Activated CD4-positive, alpha-beta T cell treated with anti-CD3 and anti-CD28 coated beads, Interleukin-2, amount 50 U/mL, for 16 hours (primary cell): ENCODE measurements at places on chromosomes 1 and 21.

GRCh38 chr1:81225789-81226602 lies 574.7 kb upstream of the ADGRL2 start:
- DNase-seq = no peak

GRCh38 chr1:232728507-232729263 lies 76.5 kb upstream of the MAP10 start:
- DNase-seq = no peak

- DNase-seq = no peak
Measured at GRCh38 chr1:9690440-9691107, 39.0 kb downstream of the PIK3CD start.

DNA sequence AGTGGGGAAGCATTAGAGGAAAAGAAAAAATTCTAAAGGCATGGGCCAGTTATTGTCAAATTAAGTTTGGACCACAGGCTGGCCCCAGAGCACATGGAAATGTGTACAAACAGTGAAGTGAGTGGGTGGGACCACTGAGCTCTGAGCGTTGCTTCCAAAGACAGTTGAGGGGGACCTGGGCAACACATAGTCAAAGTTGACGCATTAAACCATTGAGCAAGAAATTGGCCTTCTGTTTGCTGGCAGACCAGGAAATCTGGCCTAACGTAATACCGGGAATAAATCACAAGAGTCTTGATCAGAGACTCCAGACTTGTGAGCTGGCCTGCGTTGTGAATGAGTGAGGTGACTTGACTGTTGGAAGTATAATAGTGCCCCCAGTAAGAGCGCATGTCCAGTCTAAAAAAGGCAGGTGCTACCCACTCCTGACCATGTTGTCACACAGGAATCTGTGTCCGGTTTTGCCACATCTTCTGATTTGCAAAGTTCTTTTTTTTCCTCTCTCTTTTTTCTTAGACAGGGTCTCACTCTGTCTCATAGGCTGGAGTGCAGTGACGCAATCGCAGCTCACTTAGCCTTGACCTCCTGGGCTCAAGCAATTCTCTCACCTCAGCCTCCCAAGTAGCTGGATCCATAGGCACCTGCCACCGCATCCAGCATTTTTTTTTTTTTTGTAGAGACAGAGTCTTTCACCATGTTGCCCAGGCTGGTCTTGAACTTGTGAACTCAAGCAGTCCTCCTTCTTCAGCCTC lies 10.7 kb downstream of the EPHB2 start:
- no peak for DNase-seq

- no peak for DNase-seq
Measured at GRCh38 chr21:45972353-45972715, 9.2 kb upstream of the COL6A1 start.

DNA sequence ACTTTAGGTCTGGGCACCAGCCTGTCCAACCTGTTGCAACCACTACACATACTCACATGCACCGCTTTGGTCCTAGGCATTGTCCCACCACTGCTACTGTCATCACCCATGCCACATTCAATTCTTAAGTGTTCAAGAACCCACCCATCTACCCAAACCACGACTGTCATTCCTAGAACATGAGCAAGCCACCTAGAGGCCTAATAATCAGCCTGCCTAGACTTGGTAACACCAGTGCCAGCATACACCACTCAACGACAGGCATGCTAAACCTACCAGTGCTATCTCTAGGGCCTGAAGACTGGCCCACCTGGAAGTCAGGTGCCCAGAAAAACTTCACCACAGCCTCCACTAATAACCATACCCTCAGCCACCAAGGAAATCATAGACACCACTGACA lies 532.8 kb upstream of the DEPDC1 start:
- no peak for DNase-seq

DNA sequence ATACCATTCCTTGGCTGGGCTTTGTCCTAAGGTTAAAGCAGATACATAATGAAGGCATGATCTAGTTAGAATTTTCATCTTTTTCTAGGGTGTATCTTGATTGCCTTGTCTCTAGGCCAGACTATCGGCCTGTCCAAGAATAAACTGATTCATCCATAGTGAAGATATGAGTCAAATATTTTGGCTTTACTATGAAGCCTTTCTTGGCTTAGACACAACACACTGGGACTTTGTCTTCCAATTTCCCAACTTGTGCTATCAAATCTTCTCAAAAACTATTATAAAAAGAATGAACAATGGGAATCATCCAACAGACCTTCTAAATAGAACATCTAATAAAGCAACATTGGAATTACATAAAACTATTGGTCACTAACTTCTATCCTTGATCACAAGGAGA lies 64.8 kb downstream of the WARS2 start:
- DNase-seq = no peak

DNA sequence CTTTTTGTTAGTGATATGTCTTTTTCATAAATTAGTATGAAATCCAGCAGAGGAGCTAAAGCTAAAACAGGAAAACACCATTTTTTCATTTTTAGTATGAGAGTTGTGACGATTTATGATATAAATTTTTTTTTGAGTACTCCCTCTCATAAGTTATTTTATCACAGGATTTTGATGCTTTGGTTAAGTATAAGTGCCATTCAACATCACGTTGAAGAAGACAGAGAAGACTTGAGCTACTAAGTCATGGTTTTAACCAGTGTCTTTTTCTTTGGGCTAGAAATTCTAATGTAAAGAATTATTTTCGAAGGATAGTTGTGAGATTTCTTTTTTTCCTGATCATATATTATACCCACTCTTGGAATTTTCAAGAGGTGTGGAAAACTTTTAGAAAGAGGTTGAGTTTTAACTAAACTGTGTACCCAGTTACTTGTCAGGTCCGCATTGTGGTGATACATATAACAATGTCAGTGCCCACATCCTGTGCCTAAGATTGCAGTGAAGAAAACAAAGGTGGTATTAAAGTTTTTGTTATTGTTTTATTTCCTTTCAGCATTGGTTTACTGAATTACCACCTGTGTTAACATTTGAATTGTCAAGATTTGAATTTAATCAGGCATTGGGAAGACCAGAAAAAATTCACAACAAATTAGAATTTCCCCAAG lies 93.8 kb downstream of the USP25 start:
- peak; percentile 8 for DNase-seq

- no peak for DNase-seq
Measured at GRCh38 chr1:246843876-246844275, 87.9 kb downstream of the AHCTF1 start.

DNA sequence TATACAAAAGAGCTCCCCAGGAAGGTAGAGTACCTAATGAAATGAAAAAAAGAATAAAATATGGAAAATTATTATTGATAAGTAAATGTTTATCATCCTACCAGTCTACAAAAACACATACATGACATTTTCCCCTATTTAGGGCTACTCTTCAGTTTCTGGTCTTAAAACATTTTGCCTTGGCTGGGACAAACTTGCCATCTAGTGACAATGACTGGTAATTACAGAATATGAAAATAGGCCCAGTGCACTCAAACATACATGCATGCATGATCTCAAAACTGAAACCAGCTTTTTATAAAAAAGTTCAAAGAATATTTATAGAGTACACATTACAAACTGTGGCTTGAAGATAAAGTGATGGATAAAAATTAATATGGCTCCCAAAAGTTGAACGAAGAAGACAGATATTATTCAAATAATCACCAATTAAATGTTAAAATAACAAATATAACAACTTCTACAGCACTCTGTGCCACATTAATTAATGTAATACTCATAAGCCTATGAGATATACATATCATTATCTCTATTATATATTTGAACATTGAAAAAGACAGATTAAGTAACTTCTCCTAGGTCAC lies 10.5 kb upstream of the RNPC3 start:
- DNase-seq = peak; percentile 50

GRCh38 chr1:232038706-232039677 lies 412.4 kb downstream of the DISC1 start:
- peak; percentile 6 for DNase-seq

DNA sequence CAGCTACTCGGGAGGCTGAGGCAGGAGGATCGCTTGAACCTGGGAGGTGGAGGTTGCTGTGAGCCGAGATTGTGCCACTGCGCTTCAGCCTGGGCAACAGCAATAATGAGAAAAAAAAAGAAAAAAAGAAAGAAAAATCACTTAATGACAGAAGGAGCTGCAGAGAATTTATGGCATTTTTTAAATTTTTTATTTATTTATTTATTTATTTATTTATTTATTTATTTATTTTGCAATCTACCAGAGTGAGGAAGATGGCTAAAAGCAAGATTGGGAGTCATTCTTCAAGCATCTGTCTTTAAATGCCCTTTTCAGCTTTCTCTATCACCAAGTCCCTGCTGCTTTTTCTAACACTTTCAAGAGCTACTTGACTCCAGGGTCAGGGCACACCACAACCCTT lies 91.7 kb downstream of the WDR4 start:
- DNase-seq = no peak

- no peak for DNase-seq
Measured at GRCh38 chr1:34758751-34759150, 789 bp upstream of the GJB4 start.

- DNase-seq = no peak
Measured at GRCh38 chr1:184417916-184418315, 31.1 kb downstream of the C1orf21 start.

- DNase-seq = no peak
Measured at GRCh38 chr1:53069663-53070327, 7.8 kb downstream of the PODN start.

- no peak for DNase-seq
Measured at GRCh38 chr1:25096307-25097150, 135.8 kb downstream of the SYF2 start.

DNA sequence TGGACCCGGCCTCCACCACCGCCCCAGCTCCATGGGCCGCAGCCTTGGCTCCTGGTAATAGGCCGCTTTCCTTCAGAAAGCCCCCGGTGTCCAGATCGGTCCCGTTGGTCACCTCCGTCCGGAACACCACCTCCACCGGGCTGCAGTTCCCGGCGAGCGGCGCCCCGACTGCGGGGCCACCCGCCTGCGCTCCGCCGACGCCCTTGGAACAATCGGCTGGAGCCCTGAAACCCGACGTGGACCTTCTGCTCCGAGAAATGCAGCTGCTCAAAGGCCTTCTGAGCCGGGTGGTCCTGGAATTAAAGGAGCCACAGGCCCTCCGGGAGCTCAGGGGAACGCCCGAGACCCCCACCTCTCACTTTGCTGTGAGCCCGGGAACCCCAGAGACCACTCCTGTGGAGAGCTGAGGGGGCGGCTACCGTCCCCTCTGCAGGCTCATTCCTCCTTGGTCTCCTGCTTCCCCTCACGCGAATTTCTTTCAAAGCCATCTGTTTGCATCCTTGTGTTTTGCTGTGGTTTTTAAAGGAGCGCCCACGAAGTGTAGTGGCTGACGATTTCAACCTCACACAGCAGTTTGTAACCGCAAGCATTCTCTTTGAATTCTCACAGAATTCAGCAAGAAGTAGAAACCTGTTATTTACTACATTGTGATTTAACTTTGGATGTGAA lies 6.0 kb downstream of the FCRLB start:
- DNase-seq = peak; percentile 70

DNA sequence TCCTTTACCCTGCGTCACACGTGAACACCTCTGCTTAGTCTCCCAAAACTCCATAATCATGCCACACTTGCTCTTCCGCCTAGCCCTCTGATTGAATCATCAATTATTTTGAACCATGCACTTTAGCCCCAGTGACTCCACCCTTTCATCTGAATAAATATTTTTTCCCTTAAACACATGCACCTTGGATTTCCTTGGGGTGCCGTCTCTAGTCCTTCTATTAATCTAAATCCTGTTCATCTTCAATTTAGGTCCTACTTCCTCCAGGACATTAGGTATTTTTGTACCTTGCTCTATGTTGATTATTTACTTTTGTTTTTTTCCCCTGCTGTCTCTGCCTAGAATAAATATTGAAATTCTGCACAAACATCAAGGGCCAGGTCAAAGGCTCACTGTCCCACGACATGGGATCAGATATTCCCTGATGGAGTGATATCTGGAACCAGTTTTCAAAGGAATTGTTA lies 9.8 kb upstream of the CYP2J2 start:
- DNase-seq = no peak

GRCh38 chr1:110160538-110161100 lies 10.3 kb downstream of the SLC6A17 start:
- DNase-seq = no peak

GRCh38 chr1:233598891-233599541 lies 14.9 kb upstream of the KCNK1 start:
- DNase-seq = peak; percentile 88

DNA sequence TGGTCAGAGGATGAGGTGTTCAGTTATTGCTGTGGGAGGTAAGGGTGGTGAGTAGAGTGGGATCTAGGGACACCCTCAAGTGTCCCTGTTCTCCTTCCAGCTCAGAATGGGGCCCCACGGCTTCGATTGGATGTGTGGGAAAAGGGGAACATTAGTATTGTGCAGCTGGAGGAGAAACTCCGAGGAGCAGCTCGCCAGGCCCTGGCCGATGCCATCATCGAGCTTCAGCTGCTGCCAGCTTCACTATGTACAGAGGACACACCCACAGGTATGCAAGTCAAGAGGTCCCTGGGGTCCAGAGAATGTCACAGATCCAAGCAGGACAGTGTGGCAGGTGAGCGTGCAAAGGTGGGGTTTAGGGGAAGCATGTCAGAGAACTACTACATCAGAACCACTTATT lies 13.9 kb downstream of the HYI start:
- no peak for DNase-seq

DNA sequence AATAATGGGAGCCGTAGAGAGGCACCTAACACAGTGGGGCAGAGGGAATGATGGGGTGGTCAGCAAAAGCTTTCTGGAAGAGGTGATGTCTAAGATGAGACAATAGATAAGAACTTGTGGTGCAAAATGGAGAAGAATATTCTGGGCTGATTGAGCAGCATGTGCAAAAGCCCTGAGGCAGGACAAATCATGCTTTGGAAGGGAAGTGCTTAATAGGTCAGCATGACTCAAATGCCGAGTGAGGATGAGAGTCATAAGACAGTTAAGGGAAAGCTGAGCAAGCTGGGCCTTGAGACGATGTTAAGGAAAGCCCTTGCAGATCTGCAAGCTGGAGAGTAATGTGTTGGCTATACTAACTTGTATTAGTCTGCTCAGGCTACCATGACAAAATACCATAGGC lies 37.3 kb upstream of the ASB17 start:
- DNase-seq = no peak

DNA sequence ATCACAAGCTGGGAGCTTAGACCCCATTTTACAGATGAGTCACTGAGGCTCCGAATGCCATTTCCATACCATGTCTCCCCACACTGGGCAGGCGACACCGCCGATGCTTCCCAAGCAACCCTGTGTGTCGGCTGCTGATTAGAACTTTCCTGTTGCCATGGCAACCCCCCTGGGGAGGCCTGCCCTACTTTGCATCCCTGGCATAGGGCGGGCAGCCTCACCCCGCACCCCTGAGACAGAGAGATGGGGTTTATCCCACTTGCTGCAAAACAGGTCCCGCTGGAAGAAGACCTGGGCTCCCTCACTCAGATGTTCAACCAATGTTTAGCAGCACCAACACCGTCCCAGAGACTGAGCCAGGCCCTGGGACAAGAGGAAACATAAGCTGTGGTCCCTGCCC lies 81.5 kb downstream of the CAMK2N1 start:
- DNase-seq = no peak

GRCh38 chr1:172252321-172252720 lies 168.2 kb upstream of the C1orf105 start:
- DNase-seq = no peak

GRCh38 chr1:44354268-44354839 lies 703 bp downstream of the ERI3 start:
- DNase-seq = no peak
